ENCODE measurements at places on chromosomes 11 and 22. TPM values are rescaled to one million over a fixed set of nuclear protein-coding genes. Genes with fewer than 3 reads are reported as not detected.
A peak's percentile ranks its signal among the peaks of the same experiment; 100 is the strongest.

DNA sequence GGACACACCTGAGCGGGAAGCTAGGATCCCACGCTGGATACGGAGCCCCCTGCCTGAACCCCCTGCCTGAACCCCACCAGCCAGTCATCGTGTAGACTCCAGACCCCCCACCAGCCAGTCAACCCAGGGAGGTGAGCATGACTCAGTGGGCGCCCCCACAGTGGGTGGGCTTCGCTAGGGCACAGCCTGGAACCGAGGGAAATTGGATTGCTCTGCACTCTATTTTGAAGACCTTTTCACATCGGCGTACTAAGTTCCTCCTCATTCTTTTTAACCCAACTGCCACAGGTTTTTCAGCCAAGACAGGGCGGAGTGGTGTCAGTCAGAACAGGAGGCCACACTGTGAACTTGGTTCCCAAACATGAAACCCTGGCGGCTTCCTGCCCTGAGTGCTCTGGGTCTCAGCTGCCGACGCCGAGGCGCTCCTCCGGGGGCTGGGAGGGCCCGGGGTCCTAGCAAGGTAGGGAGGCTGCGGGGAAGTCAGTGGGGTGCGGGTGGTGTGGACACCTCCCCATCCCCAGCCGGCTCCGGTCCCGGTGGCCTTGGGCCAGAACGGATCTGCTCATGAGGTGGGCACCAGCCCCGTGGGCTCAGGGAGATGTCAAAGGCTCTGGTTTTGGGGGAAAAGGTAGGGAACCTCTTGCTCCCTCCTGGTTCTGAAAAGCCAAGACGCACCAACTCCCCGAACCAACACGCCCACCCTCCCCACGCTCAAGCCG is 57.0 kb downstream of the BRD1 start:
- H3K4me1 ChIP-seq = peaks cover 9% of the 10 kb centered on the region
- peak overlapping the region; percentile 46 for H3K27ac ChIP-seq
- H3K27me3 ChIP-seq = peaks cover 1% of the 10 kb centered on the region
- H3K36me3 ChIP-seq = peaks cover 12% of the 10 kb centered on the region
- DNase-seq = peak; percentile 27

The MMP11 gene
- total RNA-seq = 0.27 TPM

The OR52H1 gene
- total RNA-seq = 0.37 TPM

The ART1 gene
- total RNA-seq = not detected

DNA sequence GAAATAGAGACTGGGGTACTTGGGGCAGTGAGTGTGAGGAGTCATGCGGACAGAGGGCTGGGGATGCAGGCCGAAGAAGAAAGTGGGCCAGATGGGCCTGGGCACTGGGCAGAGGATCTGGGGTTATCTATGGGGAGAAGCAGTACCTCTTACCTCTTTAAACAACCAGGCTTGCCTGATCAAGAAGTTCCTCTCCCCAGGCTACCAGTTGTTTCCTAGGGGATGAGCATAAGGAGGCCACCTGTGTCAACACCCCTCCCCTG is 98.4 kb upstream of the PITPNB start:
- H3K27ac ChIP-seq = no peak overlapping the region
- H3K36me3 ChIP-seq = no peaks in the 10 kb centered on the region
- H3K4me1 ChIP-seq = peaks cover 3% of the 10 kb centered on the region
- no peak overlapping the region for H3K4me3 ChIP-seq

GRCh38 chr11:13963169-13963948 is 836 bp downstream of the SPON1 start:
- peak overlapping the region; percentile 51 for H3K4me3 ChIP-seq
- DNase-seq = peak; percentile 36
- H3K4me1 ChIP-seq = peaks cover 12% of the 10 kb centered on the region
- no peak overlapping the region for H3K27ac ChIP-seq
- H3K36me3 ChIP-seq = no peaks in the 10 kb centered on the region
- peaks cover 80% of the 10 kb centered on the region for H3K27me3 ChIP-seq

GRCh38 chr11:62146476-62147200 is 22.8 kb downstream of the INCENP start:
- H3K4me1 ChIP-seq = no peaks in the 10 kb centered on the region
- H3K36me3 ChIP-seq = peaks cover 67% of the 10 kb centered on the region
- DNase-seq = no peak
- H3K27me3 ChIP-seq = no peaks in the 10 kb centered on the region

Data from activated CD4-positive, alpha-beta T cell treated with anti-CD3 and anti-CD28 coated beads, Interleukin-2, amount 10 ng/mL, durations not matched to agents 7 days and 5 days (primary cell).